SK-N-SH treated with all-trans-retinoic acid at 6 μM for 48 hours (cell line): ENCODE measurements at places on chromosomes 1 and 21.

DNA sequence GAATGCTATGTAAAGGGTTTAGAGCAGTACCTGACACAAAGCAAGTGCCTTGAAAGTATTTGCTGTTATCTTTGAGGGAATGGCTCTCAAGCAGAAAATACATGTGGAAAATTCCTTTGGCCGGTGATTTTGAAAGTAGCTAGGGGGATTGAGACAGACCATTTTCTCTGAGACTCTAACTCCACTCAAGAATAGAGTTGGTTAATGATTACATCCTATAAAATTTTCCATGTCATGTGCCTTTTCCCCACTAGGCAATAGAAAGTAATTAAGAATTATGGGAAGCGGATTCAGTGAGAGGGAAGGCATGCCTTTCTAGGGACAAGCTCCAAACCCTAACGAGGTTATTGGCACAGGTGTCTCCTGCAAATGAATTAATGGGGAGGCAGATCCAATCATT lies 276.0 kb downstream of the GPATCH2 start:
- ATAC-seq: no peak

- peak; percentile 68 for ATAC-seq
Measured at GRCh38 chr1:167881069-167881468, 32.9 kb downstream of the ADCY10 start.

GRCh38 chr1:14377386-14377785 lies 221.1 kb upstream of the KAZN start:
- no peak for ATAC-seq

DNA sequence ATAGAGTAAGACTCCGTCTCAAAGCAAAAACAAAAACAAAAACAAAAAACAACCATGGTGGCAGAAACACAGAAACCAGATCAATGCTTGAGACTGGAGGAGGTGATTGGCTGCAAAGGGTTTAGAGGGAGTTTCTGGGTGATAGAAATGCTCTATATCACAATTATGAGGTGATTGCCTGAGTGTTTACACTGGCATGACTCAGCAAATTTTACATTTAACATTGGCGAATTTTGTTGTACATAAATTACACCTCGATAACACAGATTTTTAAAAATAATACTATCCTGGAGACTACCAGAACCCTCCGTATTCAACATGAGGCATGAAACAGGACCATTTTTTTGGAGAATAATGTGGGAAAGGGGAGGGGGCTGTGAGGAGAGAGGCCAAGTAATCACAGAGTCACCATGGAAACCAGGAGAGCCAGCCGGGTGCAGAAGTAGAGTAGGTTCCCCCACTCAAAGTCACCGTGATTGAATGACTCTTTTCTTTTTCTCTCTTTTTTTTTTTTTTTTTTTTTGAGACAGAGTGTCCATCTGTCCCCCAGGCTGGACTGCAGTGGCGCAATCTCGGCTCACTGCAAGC lies 24.3 kb downstream of the HEYL start:
- no peak for ATAC-seq

DNA sequence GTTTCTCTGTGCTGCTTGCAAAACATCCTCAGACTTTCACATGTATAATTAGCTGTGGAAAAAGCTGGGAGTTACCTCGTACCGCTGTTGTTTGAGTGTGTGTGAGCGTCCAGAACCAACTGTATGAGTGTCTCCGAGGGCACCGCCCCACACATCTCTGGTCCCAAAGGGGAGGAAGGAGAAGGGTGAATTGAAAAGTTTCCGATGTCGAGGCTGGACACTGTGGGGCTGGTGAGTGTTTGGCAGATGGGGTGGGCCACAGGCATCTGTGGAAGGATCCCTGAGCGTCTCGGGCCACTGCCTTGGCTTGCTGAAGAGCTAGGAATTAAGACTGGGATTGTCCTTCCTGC lies 1.2 kb downstream of the ATP2B4 start:
- ATAC-seq: peak; percentile 57

- ATAC-seq: peak; percentile 46; the same call in 1 of the 3 replicates
Measured at GRCh38 chr1:64675718-64676345, 69.0 kb upstream of the RAVER2 start.

DNA sequence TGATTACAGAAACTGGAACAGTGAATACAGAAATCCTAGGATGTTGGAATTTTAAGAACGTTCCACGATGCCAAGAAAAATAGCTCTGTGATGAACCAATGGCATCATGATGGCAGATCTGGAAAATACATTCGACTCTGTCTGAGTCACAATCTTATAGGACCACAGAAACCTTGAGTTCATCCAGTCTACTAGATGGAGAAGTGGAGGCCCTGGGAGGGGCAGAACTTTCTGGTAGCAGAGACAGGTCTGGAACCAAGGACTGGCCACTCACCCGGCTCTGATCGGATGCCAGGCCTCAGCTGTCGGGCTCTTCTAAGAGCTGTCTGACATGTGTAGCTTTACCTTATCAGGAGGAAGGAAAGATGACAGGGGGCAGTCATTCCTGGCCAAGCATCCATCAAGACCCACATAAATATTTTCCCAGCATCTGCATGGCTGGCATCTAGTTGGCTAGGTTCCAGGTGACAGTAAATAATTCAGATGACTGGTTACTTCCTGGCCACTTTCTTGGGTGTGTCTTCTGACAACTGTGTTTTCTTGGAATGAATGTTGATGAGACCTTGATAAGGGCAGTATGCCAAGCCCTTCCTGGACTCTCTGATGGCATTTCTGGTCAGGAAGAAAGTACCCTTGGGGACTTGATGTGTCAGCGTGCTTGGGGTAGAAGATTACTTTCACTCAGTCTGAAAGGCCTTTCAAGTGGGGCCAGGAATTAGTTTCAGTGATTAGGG lies 72.6 kb upstream of the TRABD2B start:
- ATAC-seq: no peak

DNA sequence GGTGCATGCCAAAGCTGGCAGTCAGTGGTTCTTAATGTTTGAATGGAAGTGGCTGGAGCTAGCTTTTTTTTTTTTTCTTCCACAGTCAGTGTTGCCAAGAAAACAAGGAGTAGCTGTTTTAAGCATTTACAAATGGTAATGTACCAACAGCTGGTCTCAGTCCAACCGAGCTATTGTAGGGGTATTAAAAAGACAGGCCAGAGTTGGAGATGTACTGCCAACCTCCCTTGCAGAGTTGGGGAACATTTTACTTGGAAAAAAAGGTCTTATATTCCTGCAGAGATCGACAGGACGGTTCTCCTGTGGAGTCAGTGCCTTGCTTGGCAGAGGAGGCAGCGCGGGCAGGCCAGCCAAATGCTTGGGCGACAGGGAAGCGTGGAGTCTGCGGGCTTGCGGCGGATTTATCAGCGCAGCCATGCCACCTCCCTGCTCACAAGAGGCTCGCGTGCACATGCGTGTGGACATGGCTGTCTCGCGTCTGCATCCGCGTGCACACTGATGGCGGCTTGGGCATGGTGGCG lies 338.1 kb downstream of the RPS6KC1 start:
- ATAC-seq: no peak

DNA sequence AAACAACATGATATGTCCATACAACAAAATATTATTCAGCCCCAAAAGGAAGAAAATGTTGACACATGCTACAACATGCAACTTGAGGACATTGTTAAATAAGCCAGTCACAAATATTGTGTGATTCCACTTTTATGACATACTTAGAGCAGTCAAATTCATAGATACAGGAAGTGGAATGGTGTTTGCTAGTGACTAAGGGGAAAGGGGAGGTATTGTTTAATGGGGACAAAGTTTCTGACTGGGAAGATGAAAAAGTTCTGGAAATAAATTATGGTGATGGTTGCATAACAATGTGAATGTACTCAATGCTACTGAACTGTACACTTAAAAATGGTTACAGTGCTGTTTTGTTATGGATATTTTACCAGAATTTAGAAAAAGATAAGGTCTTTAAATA lies 77.7 kb downstream of the RHOU start:
- no peak for ATAC-seq
